ENCODE measurements at places on chromosomes 12 and 14.

GRCh38 chr12:60577607-60578006 is 981.8 kb downstream of the SLC16A7 start:
- ATAC-seq = no peak

DNA sequence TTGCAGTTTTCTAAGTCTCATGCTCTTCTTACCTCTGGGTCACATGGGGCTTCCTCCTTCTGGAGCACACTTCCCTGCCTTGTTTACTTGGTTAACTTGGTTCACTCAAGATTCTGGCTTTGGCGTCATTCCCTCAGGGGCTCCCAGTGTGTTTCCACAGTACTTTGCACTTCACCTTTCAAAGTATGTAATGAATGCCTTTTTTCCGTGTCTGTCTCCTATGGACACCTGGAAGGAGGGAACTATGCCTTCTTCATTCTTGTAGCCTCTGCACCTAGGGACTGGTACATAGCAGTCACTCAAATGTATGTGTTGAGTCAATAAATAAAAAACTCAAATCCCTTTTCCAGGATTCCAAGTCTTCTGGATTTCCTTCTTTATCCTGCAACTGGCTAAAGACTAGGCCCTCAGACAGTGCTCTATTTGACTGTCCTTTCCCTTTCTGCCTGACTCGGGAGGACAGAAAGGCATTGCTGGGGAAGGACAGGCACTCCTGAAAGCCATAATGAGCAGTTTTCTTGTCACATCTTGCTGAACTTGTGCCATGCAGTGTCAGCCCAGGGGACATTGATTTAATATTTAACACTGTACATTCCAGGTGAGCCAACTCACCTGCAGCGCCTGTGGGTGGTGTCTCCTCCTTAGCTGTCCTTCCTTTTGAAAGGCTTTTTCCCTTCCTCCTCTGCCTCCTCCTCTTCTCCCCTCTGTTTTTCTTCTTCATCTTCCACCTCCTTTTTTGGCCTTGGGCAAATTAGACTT is 12.8 kb downstream of the MYRFL start:
- no peak for ATAC-seq

DNA sequence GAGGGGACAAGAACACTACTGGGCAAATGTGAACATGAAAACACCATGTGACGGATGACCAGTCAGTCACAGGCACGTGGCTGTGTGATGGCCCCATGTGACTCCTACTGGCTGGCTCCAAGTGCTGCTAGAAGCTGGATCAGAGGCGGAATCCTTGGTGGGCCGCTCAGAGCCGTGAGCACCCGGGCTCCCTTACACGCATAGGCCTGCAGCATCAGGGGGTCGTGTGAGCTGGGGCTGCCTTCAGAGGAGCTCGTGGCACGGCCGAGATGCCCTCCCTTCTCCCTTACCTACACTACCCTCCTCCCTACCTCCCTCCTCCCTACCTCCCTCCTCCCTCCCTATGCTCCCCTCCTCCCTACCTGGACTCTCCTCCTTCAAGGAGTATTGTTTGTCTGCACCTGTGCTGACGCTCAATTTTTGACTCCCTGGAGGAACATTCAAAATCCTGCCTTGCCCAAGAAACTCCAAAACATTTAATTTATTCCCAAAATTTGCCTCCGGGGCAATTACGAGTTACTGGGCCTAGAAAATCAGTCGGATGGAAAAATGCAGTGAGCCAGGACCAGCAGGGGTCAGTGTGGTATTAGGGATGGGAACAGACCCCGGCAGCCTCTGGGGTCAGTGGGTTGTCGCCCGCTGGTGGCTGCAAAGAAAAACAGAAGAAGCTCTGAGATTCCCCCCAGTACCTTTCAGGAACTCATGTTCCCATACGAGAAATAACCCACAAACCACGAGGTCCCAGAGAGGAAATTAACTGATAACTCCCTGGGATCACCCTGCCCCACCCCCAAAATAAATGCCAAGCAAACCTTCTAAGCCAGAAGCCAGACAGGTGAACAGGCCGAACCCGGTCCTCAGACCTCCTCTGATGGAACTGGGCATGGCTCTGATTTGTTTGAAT is 61.3 kb downstream of the C14orf132 start:
- no peak for ATAC-seq

DNA sequence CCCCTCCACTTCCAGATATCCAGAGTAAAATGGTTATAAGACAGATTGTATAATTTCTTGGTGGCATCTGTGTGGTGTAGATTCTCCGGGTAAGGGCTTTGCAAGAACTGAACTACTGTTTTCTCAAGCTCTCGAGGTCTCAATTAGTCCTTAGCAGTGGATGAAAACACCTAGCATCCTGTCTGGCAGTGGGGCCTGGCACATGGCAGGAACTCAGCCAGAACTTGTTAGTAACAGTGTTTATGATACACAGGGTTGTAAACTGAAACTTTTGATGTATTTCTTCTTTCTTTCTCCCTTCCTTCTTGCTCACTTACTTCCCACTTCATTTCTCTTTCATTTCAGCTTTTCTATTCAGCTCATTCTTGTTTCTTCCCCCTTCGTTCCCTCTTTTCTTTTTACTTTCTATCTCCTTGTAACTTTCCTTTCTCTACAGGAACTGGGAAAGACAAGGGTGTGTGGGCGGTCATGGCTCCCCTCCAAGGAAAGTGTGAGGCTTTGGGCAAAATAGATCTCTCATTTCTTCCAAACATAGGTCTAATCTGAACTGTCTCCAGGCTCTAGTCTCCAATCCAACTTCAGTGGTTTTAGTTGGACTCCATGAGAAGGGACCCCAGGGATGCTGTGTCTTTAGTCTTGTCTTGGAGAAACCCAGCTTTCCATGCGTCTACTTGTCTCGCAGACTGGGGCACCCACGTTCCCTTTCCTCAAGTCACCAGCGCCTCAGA is 159.7 kb downstream of the PAH start:
- ATAC-seq = no peak

DNA sequence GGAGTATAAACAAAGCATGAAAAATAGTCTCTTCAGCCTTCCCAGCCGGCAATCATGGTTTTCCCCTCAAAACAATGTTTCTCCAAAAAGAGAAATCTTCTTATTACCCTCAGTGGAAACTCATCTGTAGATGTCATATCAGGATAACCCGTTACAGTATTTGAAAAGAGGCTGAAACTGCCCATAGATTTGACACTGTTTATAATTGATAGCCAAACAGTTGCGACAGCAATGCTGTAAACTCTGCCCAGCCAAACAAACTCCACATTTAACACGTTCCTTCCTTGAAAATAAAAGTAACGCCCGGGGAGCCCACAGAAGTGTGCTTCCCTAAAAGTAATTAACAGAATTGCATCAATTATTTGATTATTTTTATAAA is 201.3 kb upstream of the FOXN3 start:
- no peak for ATAC-seq

DNA sequence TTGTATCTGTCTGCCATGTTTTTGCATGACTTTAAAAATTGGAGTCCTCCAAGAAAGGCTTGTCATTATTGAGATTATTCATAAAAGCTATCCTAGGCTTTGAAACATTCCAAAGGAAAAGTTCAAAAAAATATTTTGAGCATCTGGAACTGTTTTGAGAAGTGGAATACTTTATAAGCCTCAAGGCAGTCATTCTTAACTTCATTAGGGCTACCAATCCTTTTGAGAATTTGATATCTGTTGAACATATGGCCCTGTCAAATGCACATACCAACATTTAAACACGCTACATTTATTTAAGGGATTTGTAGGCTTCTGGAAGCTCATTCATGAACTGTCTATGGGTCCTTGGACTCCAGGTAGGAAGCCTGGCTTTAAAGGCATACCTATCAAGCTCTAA is 77.0 kb downstream of the TMEM117 start:
- no peak for ATAC-seq

- no peak for ATAC-seq
These were observed 18.7 kb upstream of the AP4S1 start for GRCh38 chr14:31006703-31007102.

DNA sequence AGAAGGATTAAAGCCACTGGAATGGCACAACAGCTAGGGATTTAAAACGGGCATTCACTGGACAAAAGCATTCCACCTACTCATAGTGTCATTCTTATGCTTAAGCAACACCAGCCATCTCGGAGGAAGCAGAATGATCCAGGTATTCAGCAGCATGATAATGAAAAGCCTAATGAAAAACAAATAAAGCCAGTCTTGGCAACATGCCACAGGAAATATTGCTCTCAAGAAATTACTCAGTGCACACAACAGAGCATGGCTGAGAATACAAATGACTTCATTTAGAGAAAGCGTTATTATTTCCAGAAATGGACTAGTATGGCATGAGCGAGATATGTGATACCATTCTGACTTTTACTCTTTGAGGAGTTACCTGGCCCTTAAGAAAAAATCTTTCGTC is 442.2 kb downstream of the APAF1 start:
- no peak for ATAC-seq
